ENCODE measurements at places on chromosomes 16 and 17. TPM values are rescaled to one million over a fixed set of nuclear protein-coding genes. Genes with fewer than 3 reads are reported as not detected.

Gene INTS2
- total RNA-seq: 6.2 TPM

Gene FASN
- 108 TPM for total RNA-seq

Gene UTS2R
- total RNA-seq: 0.26 TPM

Gene BCO1
- not detected for total RNA-seq

Gene PIRT
- total RNA-seq: not detected

Gene KRT36
- not detected for total RNA-seq

Gene SLC25A39
- total RNA-seq: 65.8 TPM

Gene KRT27
- total RNA-seq: not detected

Gene CLDN7
- 0.17 TPM for total RNA-seq

Gene KRTAP9-2
- not detected for total RNA-seq

Gene KRT34
- not detected for total RNA-seq

Gene PRM2
- not detected for total RNA-seq

Gene SPNS2
- total RNA-seq: 8.5 TPM

Gene SHCBP1
- 0.82 TPM for total RNA-seq

Gene CCT6B
- 2.9 TPM for total RNA-seq

Gene MEIOB
- total RNA-seq: not detected

Gene OR1A1
- not detected for total RNA-seq

Gene KRT9
- total RNA-seq: not detected

Gene HAP1
- not detected for total RNA-seq

Gene CEMP1
- not detected for total RNA-seq

Gene ZBTB4
- 25.4 TPM for total RNA-seq

Gene ERN2
- total RNA-seq: not detected

Gene CD7
- 4.0 TPM for total RNA-seq

Gene MTHFSD
- 16.6 TPM for total RNA-seq

Gene GPR179
- not detected for total RNA-seq

Gene BTBD17
- not detected for total RNA-seq

Gene FOXL1
- 2.3 TPM for total RNA-seq

Gene PNMT
- total RNA-seq: 0.60 TPM

Gene CTRB1
- not detected for total RNA-seq

Gene MLLT6
- total RNA-seq: 28.3 TPM

Gene TNS4
- total RNA-seq: not detected

Gene KRT15
- total RNA-seq: not detected

Gene PYDC1
- not detected for total RNA-seq

Gene RPRML
- not detected for total RNA-seq

Gene TMEM106A
- total RNA-seq: 3.0 TPM

Gene RTN4RL1
- total RNA-seq: 0.58 TPM

Gene EPX
- not detected for total RNA-seq

Gene C17orf78
- not detected for total RNA-seq

Gene TPSG1
- not detected for total RNA-seq

Gene GSG1L
- not detected for total RNA-seq

Gene ADAM11
- 2.7 TPM for total RNA-seq

Gene RAB37
- not detected for total RNA-seq

Gene TMEM204
- total RNA-seq: 18.1 TPM

Gene PARD6A
- total RNA-seq: 1.5 TPM

Gene LHX1
- total RNA-seq: not detected

Gene IL17C
- total RNA-seq: not detected

Gene CFAP97D1
- not detected for total RNA-seq

Gene GPR139
- not detected for total RNA-seq

Gene PYY
- not detected for total RNA-seq

Gene PRAC1
- total RNA-seq: not detected

Gene GCGR
- total RNA-seq: not detected

Gene PHKB
- 12.5 TPM for total RNA-seq

Gene ATP1B2
- total RNA-seq: 0.93 TPM

Gene SRL
- 0.68 TPM for total RNA-seq

Gene C1QTNF1
- total RNA-seq: 210 TPM
